ENCODE measurements at places on chromosomes 6 and 20.
A peak's percentile ranks its signal among the peaks of the same experiment; 100 is the strongest.

GRCh38 chr20:9144643-9145042, 75.8 kb downstream of the PLCB4 start:
- no peak for DNase-seq
- no peaks in the 10 kb centered on the region for H3K27me3 ChIP-seq
- no peak overlapping the region for H3K4me3 ChIP-seq
- H3K27ac ChIP-seq: no peak overlapping the region
- no peaks in the 10 kb centered on the region for H3K4me1 ChIP-seq

GRCh38 chr6:20416567-20417345, 15.1 kb downstream of the E2F3 start:
- no peak overlapping the region for H3K4me3 ChIP-seq
- no peaks in the 10 kb centered on the region for H3K27me3 ChIP-seq
- DNase-seq: no peak
- no peaks in the 10 kb centered on the region for H3K4me1 ChIP-seq
- H3K27ac ChIP-seq: no peak overlapping the region

DNA sequence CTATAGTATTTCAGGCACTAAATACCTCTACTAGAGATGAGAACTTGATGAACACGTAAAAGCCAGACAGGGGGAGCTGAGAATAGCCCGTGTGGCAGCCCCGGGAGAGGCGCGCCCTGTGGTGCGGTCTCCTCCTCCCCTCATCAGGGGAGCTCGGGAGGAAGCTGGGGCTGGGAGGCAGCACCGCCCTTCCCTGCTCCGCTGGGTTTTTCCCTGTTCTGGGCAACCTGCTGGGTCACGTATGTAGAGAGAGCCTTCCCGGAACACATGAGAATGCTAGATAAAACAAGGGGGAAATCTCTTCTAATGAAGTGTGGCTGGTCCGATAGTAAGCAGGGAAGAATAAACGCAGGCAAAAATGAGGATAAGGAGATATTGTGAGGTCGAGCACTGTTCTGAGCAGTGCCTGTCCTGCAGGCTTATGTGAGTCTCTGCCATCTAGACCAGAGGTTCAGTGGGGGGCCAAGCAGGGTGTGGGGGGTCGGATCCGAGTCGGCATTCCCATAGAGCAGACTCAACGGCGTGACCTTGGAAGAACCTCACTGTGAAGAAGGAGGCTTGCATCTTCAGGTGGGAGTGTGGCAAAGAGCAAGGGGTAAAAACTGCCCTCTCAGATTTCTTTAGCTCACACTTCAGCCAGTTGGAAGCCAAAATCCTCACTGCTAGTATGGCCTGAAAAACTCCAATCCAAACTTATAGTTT, 13.4 kb upstream of the RPS6KA2 start:
- no peak for DNase-seq
- peaks cover 5% of the 10 kb centered on the region for H3K4me1 ChIP-seq
- H3K27me3 ChIP-seq: peaks cover 6% of the 10 kb centered on the region

DNA sequence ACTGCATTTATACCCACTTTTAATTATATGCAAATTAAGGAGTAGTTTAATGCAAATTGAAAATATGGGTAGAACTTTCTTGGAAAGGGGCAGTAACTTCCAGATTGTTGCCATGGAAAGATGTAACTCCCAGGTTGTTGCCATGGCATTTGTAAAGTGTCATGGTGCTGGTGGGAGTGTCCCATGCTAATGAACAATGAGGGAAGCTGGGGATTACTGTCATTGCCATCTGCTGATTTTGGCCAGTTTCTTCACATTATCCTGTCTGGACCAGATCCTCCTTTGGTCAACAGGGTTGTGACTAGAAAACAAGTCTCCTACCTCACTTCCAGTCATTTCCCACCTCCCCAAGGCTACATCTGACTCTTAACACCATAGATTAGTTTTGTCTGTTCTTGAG, 45.4 kb upstream of the FERMT1 start:
- DNase-seq: no peak
- H3K4me3 ChIP-seq: no peak overlapping the region
- no peak overlapping the region for H3K27ac ChIP-seq
- H3K36me3 ChIP-seq: no peaks in the 10 kb centered on the region
- no peaks in the 10 kb centered on the region for H3K4me1 ChIP-seq
- H3K27me3 ChIP-seq: no peaks in the 10 kb centered on the region

GRCh38 chr6:56874328-56874727, 80.6 kb upstream of the BEND6 start:
- no peak overlapping the region for H3K4me3 ChIP-seq
- no peaks in the 10 kb centered on the region for H3K27me3 ChIP-seq

- no peak overlapping the region for H3K27ac ChIP-seq
- no peak for DNase-seq
- H3K36me3 ChIP-seq: peaks cover 76% of the 10 kb centered on the region
- no peaks in the 10 kb centered on the region for H3K4me1 ChIP-seq
Measured at GRCh38 chr6:15507221-15507620, 155.6 kb downstream of the DTNBP1 start.

- H3K27ac ChIP-seq: no peak overlapping the region
- H3K27me3 ChIP-seq: no peaks in the 10 kb centered on the region
- H3K4me1 ChIP-seq: no peaks in the 10 kb centered on the region
Measured at GRCh38 chr6:147167576-147168461, 36.4 kb upstream of the STXBP5 start.

DNA sequence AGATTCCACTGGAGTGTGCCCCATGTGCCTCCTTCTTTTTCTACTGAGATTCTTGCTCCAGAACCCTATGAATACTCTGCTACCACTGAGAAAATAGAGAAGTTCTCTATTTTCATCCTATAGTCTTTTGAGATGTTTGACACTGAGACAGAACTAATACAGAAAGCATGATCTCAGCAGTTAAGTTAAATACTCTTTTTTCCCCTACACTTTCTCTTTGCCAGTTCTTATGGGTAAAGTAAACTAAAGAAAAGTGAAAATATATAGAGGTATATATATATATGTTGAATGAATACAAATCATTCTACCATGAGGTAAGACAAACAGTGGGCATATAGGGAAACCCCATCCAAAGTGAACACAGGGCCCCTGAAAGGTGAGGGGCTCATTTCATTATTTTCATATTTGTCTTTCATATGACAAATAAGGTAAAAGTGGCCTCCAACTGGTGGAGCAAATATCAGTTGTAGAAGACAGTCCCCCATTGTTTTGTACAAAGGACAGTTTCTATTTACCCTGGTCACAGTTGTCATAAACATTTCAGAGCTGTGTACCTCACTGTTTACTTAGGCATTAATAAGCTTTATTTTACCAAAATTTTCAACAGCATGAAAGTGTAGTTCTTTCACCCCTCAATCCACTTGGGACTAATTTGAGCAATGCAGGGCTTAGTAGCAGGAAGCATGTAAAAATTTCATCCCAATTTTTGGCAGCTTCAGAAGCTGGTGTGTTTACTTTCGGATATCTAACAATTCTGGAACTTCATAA, 188.3 kb upstream of the MARCKS start:
- H3K4me1 ChIP-seq: no peaks in the 10 kb centered on the region
- H3K27me3 ChIP-seq: no peaks in the 10 kb centered on the region
- DNase-seq: no peak
- no peak overlapping the region for H3K27ac ChIP-seq

DNA sequence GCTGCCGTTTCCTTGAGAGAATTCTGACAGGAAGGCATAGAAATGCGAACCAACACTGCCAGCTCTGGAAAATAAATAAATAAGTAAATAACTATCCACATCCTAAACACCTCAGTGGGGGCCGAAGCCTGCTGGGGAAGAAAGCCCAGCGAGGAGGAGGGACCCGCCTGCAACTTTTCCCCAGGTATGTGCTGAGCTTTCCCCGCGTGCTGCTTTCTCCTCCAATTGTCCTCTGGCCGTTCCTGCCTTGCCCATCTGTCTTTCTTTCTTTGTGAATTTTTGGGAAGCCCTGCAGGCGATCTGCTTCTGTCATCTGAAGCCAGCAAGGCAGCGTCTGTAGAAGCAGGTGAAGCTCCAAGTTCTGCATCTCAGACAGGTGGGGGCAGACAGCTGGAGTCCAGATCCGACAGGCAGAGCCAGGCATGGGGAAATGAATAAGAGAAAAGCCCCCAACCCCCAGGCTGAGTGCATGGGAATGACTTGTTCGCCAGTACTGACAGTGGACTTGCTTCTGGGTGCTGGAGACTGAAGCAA, 49.2 kb upstream of the IL17A start:
- no peaks in the 10 kb centered on the region for H3K36me3 ChIP-seq
- no peaks in the 10 kb centered on the region for H3K27me3 ChIP-seq
- no peak overlapping the region for H3K27ac ChIP-seq
- no peaks in the 10 kb centered on the region for H3K4me1 ChIP-seq

DNA sequence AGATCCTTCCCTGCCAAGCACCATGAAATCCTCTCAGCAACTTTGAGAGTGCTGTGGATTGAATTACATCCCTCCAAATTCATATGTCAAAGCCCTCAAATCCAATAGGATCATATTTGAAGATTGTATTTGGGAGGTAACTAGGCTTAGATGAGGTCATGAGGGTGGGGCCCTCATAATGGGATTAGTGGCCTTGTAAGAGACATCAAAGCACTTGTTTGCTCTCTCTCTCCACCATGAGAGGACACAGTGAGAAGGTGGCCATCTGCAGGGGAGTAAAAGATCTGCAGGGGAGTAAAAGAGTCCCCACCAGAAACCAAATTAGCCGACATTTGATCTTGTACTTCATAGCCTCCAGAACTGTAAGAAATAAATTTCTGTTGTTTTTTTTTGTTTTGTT, 298.2 kb downstream of the SAMD5 start:
- H3K4me1 ChIP-seq: no peaks in the 10 kb centered on the region
- H3K36me3 ChIP-seq: no peaks in the 10 kb centered on the region
- H3K27me3 ChIP-seq: no peaks in the 10 kb centered on the region

- H3K4me1 ChIP-seq: no peaks in the 10 kb centered on the region
- H3K27ac ChIP-seq: no peak overlapping the region
- DNase-seq: no peak
- no peaks in the 10 kb centered on the region for H3K36me3 ChIP-seq
Measured at GRCh38 chr6:3347247-3347646, 88.5 kb downstream of the PSMG4 start.

DNA sequence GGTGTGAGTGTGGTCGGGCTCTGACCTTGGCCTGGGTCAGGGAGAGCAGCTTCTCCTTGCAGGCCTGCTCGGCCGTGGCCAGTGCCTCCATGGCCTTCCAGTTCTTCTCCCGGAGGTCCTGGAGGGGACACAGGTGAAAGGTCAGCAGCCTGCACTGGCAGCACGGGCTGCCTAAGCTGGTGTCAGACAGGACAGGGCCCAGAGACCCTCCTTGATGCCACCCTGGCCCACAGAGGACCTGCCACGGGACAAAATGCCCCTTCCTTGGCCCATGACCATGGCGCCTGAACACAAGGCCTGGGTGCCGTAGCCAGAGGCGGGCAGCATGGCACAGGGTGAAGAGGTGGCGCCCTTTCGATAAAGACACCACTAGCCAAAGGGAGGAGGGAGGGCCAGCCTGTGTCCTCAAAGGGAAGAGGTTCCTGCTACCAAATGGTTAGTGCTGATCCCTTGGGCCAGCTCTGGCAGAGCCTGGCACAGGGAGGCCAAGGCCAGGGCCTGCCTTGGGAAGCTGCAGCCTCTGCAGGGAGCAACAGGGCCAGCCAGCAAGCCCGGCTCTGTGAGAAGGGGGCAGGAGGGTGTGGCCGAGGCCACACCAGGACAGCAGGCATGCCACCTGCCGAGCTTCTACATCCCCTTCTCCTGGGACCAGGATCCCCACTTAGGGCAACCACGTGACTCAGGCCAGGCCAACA, 54.8 kb downstream of the DSTN start:
- H3K4me3 ChIP-seq: no peak overlapping the region
- H3K4me1 ChIP-seq: no peaks in the 10 kb centered on the region
- peaks cover 51% of the 10 kb centered on the region for H3K36me3 ChIP-seq
- no peak overlapping the region for H3K27ac ChIP-seq
- no peaks in the 10 kb centered on the region for H3K27me3 ChIP-seq

DNA sequence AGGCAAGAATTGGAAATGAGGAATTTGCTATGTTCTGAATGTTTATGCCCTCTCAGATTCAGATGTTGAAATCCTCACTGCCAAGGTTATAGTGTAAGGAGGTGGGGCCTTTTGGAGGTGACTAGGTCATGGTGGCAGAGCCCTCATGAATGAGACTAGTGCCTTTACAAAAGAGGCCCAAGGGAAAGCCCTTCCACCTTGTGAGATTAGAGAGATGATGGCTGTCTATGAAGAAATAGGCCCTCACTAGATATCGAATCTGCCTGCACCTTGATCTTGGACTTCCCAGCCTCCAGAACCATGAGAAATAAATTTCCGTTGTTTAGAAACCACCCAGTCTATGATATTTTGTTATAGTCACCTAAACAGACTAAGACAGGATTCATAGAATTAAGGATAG, 10.4 kb downstream of the ASIP start:
- no peaks in the 10 kb centered on the region for H3K36me3 ChIP-seq
- H3K4me1 ChIP-seq: no peaks in the 10 kb centered on the region
- no peak for DNase-seq
- no peak overlapping the region for H3K27ac ChIP-seq
- H3K4me3 ChIP-seq: no peak overlapping the region

- H3K27ac ChIP-seq: no peak overlapping the region
- H3K4me3 ChIP-seq: no peak overlapping the region
- H3K27me3 ChIP-seq: no peaks in the 10 kb centered on the region
- H3K4me1 ChIP-seq: no peaks in the 10 kb centered on the region
- no peaks in the 10 kb centered on the region for H3K36me3 ChIP-seq
- DNase-seq: no peak
Measured at GRCh38 chr6:161396539-161396938, 122.7 kb upstream of the AGPAT4 start.

- peak overlapping the region; percentile 73 for H3K27ac ChIP-seq
- peak overlapping the region; percentile 79 for H3K4me3 ChIP-seq
- peaks cover 23% of the 10 kb centered on the region for H3K4me1 ChIP-seq
- DNase-seq: peak; percentile 78
Measured at GRCh38 chr20:324177-325044, 941 bp upstream of the SOX12 start.

GRCh38 chr6:43402820-43403219, 24.5 kb upstream of the ABCC10 start:
- H3K36me3 ChIP-seq: no peaks in the 10 kb centered on the region
- no peak for DNase-seq
- no peak overlapping the region for H3K4me3 ChIP-seq

DNA sequence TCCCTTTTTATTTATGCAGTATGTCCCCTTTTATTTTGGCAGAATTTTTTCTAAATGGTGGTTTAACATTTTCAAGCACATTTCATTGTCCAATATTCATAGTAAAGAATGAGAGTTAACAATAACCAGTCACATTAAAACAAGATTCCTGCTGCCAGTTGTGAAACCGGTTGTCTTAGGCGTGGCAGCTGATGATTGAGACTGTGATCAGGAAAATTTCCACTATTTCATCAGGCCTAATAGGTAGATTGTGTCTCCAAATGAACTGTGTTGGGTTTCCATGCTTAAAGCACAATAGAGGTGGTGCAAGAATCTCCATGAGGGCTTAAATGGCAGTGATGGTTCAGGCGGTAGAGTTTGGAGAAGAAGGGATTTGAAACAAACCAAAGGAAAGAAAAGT, 15.3 kb downstream of the PRDM1 start:
- peak overlapping the region; percentile 72 for H3K4me3 ChIP-seq
- H3K27ac ChIP-seq: peak overlapping the region; percentile 81
- DNase-seq: no peak
- no peaks in the 10 kb centered on the region for H3K27me3 ChIP-seq

DNA sequence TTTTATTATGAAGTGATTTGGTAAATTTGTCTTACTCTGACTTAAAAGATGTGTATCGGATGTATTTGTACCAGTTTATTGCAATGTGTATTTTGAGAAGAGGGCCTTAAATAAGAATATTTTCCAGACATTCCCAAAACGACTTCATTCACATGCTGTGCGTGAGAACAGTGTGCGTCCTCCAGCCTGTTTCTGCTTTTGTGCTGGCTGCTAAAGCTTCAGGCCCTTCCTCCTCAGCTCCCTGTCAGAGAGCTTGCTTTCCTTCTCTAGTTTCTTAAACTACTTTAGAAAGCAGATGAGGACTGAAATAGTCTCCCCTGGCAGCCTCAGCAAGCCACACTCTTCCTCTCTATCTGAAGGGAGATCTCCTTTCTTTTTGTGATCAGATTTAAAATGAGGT, 157.8 kb downstream of the SAMD5 start:
- no peak for DNase-seq
- H3K36me3 ChIP-seq: no peaks in the 10 kb centered on the region
- no peak overlapping the region for H3K27ac ChIP-seq
- no peaks in the 10 kb centered on the region for H3K27me3 ChIP-seq
